ENCODE measurements at places on chromosomes 4 and X. TPM values are rescaled to one million over a fixed set of nuclear protein-coding genes. Genes with fewer than 3 reads are reported as not detected.

Gene ETNPPL
- total RNA-seq = not detected

Gene TRIML2
- not detected for total RNA-seq

Gene FAM53A
- total RNA-seq = 0.92 TPM

Gene ABLIM2
- total RNA-seq = 20.1 TPM

Gene EGF
- total RNA-seq = 0.24 TPM

Gene FAM184B
- total RNA-seq = 0.16 TPM

Gene SLC25A5
- 452 TPM for total RNA-seq

Gene ANKRD17
- 38.9 TPM for total RNA-seq

Gene PAGE4
- not detected for total RNA-seq

Gene MSX1
- total RNA-seq = 0.36 TPM

Gene SLC25A4
- total RNA-seq = 9.1 TPM

Gene BEND2
- not detected for total RNA-seq

Gene SCARB2
- 70.0 TPM for total RNA-seq

Gene ADRA2C
- 0.60 TPM for total RNA-seq

Gene SYTL5
- 3.9 TPM for total RNA-seq

Gene NLRP2B
- total RNA-seq = not detected

Gene NXF2
- total RNA-seq = not detected

Gene CORIN
- total RNA-seq = 0.88 TPM

Gene H2BW2
- not detected for total RNA-seq

All from esophagus mucosa (tissue), 1 donor.